ENCODE measurements at places on chromosomes 5 and 9. TPM values are rescaled to one million over a fixed set of nuclear protein-coding genes. Genes with fewer than 3 reads are reported as not detected.

GRCh38 chr9:70147651-70148050 is 104.0 kb downstream of the MAMDC2 start:
- H3K27ac ChIP-seq = no peak overlapping the region
- H3K4me1 ChIP-seq = no peaks in the 10 kb centered on the region
- H3K36me3 ChIP-seq = peaks cover 26% of the 10 kb centered on the region
- no peak for DNase-seq
- H3K4me3 ChIP-seq = no peak overlapping the region

- H3K27ac ChIP-seq = no peak overlapping the region
- DNase-seq = no peak
- no peak overlapping the region for H3K4me3 ChIP-seq
- H3K36me3 ChIP-seq = no peaks in the 10 kb centered on the region
Observed at GRCh38 chr5:91042936-91043255, 340.2 kb downstream of the ARRDC3 start.

DNA sequence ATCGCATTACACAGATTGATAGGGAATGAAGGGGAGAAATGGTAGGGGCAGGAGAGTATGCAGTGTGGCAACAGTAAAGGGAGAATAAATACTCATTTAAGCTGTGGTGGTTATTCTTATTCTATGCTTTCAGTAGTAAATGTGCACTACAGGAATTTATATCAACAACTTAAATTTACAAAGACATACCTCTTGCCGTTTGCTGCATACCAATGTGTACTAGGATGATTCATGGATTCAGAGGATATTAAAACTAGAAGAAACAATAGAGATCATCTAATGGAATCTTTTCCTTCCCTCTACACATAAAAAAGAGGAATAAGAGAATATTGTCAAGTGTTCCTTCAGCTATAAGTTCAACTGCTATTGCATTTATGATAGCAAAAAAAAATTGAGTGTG is 103.3 kb upstream of the RASA1 start:
- no peak overlapping the region for H3K27ac ChIP-seq
- no peaks in the 10 kb centered on the region for H3K4me1 ChIP-seq
- no peaks in the 10 kb centered on the region for H3K36me3 ChIP-seq
- no peaks in the 10 kb centered on the region for H3K27me3 ChIP-seq
- no peak for DNase-seq

GRCh38 chr9:93230601-93231000 is 46.7 kb downstream of the WNK2 start:
- no peak overlapping the region for H3K27ac ChIP-seq
- DNase-seq = no peak
- no peak overlapping the region for H3K4me3 ChIP-seq
- peaks cover 16% of the 10 kb centered on the region for H3K4me1 ChIP-seq

DNA sequence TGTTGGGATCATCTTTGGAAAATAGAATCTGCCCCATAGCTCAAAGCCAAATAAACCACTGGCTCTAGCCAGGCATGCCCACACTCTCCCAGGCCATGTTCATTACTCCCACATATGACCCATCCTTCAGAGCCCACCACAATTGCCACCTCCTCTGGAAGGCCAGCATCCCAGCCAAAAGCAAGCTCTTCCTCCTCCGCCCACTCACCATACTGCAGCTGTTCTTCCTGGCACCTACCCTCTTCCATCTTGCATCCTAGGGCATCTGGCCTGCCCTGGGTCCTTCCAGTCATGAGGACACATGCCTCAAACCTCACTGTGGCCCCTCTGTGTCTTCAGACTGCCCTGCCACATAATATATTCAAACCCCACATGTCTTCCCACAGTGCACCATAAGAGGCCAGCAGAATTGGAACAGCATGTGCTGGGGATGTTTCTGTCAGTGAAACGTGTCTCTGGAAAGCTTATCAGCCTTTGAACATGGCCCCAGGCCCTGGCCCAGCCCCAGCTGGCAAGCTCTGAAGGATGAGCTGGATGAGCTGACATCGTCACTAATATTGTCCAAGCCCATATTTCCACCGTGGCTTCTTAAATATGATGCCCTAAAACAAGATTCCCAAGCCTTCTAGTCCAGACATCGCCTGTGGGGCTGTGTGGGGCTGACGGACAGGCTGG is 230.8 kb downstream of the AGTPBP1 start:
- H3K27ac ChIP-seq = no peak overlapping the region
- no peaks in the 10 kb centered on the region for H3K36me3 ChIP-seq
- H3K27me3 ChIP-seq = no peaks in the 10 kb centered on the region
- no peaks in the 10 kb centered on the region for H3K4me1 ChIP-seq

- no peak overlapping the region for H3K4me3 ChIP-seq
- no peaks in the 10 kb centered on the region for H3K36me3 ChIP-seq
- H3K27me3 ChIP-seq = no peaks in the 10 kb centered on the region
Observed at GRCh38 chr9:83199240-83199639, 136.3 kb upstream of the RASEF start.

DNA sequence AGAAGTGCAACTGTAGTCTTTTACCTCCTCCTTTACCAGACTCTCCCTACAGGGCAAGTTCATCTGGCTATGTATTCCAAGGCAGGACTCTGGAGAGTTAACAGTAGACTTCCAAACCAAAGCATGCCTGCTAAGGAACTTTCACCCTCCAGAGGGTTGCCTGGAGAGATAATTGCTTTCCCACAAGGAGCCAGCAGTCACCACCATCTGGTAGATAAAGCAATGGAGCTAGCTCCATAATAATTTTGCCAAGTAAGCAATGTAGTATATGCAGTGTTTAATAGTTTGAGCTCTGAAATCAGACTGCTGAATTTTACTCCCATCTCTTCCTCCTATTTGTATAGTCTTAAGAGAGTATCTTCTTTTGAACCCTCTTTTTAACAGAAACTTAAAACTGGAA is 566.8 kb upstream of the PTGER4 start:
- no peaks in the 10 kb centered on the region for H3K27me3 ChIP-seq
- no peak overlapping the region for H3K4me3 ChIP-seq
- H3K4me1 ChIP-seq = peaks cover 6% of the 10 kb centered on the region

- H3K27ac ChIP-seq = peak overlapping the region; percentile 86
- H3K4me1 ChIP-seq = peaks cover 24% of the 10 kb centered on the region
- no peaks in the 10 kb centered on the region for H3K36me3 ChIP-seq
- peak; percentile 65 for DNase-seq
- peak overlapping the region; percentile 44 for H3K4me3 ChIP-seq
Observed at GRCh38 chr9:121566481-121567465, 67.1 kb upstream of the GGTA1 start.

GRCh38 chr5:9832921-9833320 is 202.8 kb upstream of the TAS2R1 start:
- no peak overlapping the region for H3K4me3 ChIP-seq
- DNase-seq = no peak
- H3K27ac ChIP-seq = no peak overlapping the region
- H3K36me3 ChIP-seq = no peaks in the 10 kb centered on the region
- H3K27me3 ChIP-seq = no peaks in the 10 kb centered on the region
- no peaks in the 10 kb centered on the region for H3K4me1 ChIP-seq

DNA sequence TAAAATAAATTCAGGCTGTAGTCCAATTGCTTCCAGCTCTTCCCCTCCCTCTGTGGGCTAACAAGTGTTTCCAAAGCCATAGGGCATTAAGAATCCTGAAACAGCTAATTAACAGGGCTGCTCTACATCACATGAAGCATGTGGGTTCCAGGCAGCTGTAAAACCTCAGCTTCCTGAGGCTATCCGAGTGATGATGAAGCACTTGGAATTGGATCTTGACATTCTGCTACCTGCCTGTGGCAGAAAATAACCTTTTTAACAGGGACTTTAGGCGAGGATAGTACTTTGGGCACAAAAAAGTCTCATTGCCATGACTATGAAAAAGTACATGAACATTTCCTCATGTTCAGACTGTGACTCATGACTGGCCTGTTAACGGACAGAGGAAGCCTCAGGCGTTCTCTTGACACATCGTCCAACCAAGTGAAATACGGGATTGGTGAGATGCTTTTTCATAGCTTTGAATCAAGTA is 107.2 kb downstream of the PDE4D start:
- H3K36me3 ChIP-seq = no peaks in the 10 kb centered on the region
- no peaks in the 10 kb centered on the region for H3K4me1 ChIP-seq
- DNase-seq = no peak
- no peak overlapping the region for H3K4me3 ChIP-seq
- no peak overlapping the region for H3K27ac ChIP-seq
- no peaks in the 10 kb centered on the region for H3K27me3 ChIP-seq

DNA sequence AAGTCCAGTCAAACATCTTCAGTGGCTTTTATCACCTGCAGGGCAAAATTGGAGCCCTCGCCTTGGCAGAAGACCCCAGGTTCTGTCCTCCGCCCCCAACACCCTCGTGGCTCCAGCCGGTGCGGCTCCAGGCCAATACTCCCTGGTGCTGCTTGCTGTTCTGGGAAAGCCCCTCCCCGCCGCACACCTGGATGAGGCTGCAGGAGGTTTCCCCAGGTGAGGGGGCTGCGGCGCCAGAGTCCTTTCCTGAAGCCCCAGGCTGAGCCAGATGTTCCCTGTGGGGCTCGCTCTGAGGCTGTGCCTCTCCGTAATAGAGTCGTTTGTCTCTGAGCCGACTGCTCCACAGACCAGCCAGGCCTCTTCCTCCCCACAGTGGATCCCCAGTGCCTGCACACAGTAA is 375.4 kb upstream of the IRX1 start:
- H3K4me3 ChIP-seq = no peak overlapping the region
- H3K36me3 ChIP-seq = no peaks in the 10 kb centered on the region
- DNase-seq = peak; percentile 40
- H3K27ac ChIP-seq = no peak overlapping the region

DNA sequence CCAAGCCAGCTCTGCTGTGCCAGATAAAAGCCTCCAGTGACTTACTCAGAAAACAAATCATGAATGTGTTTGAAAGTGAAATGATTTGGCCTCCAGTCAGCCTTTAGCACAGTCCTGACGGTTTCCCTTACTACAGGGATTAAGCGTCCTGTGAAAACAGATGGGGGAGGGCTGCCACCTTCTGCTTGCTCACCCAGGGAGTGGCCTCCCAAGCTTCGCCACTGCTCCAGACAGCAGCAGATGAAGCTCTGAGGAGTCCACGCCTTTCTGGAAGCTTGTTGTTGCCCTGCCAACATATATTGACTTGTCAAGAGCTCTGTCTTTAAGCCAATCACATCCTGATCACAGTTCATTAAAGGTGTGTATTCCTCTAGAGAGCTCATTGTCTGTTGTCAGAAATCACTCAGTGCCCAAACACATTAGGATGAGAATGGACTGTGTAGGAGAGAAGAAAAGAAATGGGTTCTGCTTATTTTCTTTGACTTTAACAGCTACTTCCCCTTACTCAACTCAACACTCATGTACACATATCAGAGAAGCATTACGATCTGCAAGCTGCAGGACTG is 4.9 kb upstream of the FYB1 start:
- H3K4me1 ChIP-seq = no peaks in the 10 kb centered on the region
- H3K27ac ChIP-seq = peak overlapping the region; percentile 84
- H3K27me3 ChIP-seq = no peaks in the 10 kb centered on the region
- H3K4me3 ChIP-seq = no peak overlapping the region
- DNase-seq = peak; percentile 37
- H3K36me3 ChIP-seq = no peaks in the 10 kb centered on the region

DNA sequence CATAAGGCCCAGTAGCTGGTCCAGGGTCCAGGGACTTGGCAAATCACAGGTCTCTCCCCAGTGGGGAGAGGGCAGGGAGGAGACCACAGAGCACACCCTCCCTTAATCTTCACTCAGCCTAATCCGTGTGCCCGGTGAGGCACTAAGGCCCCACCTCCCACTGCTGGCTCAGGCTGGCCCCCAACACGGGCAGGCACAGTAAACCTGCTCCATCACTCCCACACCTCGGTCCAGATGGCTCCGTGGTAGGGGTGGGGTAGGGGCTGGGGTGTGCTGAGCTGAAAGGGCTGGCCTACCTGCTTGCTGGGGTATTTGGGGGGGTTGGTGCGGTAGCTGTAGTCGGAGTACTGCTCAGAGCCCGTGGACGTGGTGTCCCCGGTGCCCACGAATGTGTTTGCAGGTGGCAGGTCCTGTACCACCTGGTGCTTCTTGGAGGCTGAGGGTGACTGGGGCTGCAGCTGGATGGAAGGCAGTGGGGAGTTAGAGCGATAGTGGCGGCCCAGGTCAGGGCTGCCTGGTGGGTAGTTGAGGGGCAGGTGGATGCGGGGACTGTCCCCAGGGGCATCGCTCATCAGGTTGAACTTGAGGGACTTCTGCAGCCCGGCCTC is 15.2 kb downstream of the PCDH1 start:
- peaks cover 57% of the 10 kb centered on the region for H3K36me3 ChIP-seq
- no peak for DNase-seq
- H3K27me3 ChIP-seq = no peaks in the 10 kb centered on the region
- no peak overlapping the region for H3K4me3 ChIP-seq
- H3K27ac ChIP-seq = no peak overlapping the region

DNA sequence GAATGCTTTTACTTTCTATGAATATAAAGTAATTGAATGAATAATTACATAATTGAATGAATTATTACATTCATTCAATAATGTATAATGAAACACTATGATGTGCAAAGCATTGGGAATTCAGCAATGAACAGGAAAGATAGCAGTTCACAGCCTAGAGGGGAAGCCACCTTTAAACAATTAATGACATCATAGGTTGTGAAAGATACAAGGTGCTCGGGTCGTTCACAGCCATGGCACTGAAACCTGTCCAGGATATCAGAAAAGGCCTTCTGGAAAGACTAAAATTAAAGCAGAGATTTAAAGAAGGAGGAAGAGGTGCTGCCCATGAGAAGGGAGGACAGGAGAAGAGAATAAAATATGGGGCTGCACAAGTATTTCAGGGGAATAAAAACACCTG is 171.4 kb upstream of the KLF4 start:
- no peak overlapping the region for H3K27ac ChIP-seq
- H3K4me3 ChIP-seq = no peak overlapping the region
- H3K27me3 ChIP-seq = no peaks in the 10 kb centered on the region
- H3K4me1 ChIP-seq = no peaks in the 10 kb centered on the region
- no peaks in the 10 kb centered on the region for H3K36me3 ChIP-seq

DNA sequence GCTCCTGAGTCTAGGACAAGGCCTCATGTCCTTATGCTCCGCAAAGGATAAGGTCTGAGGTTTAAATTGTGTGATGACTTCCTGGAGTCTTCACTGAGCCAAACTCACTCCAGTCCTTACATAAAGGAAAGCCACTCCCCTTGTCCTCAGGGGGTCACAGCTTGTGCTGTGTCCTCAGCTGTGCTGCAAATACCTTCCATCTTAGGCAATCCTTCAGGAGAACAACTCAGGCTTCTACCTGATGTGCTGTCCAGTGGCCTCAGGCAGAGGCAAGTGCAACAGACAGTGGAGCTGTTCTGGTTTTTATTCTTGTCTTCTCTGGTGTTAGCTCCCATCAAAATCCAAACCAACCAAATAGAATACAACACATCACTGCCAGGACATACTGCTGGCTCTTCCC is 151.5 kb downstream of the TAF11L14 start:
- no peak overlapping the region for H3K27ac ChIP-seq
- DNase-seq = no peak
- no peaks in the 10 kb centered on the region for H3K27me3 ChIP-seq
- no peaks in the 10 kb centered on the region for H3K4me1 ChIP-seq
- no peak overlapping the region for H3K4me3 ChIP-seq

SPATA31E1 gene
- not detected for total RNA-seq

LARP1 gene
- 189 TPM for total RNA-seq

ZNF354C gene
- total RNA-seq = 3.9 TPM

MORN5 gene
- total RNA-seq = not detected

PCDHA6 gene
- 0.25 TPM for total RNA-seq

KCNMB1 gene
- 0.87 TPM for total RNA-seq

IL4 gene
- not detected for total RNA-seq

FOXD4 gene
- not detected for total RNA-seq

NEUROG1 gene
- total RNA-seq = not detected

SPEF2 gene
- 0.79 TPM for total RNA-seq

CDC14B gene
- total RNA-seq = 20.2 TPM

GRIN3A gene
- total RNA-seq = 0.21 TPM

ALDH1A1 gene
- 12.6 TPM for total RNA-seq

BAAT gene
- not detected for total RNA-seq
